ENCODE measurements at places on chromosomes 11 and 22.

GRCh38 chr22:42805016-42805997, 51.8 kb downstream of the ARFGAP3 start:
- DNase-seq, result no peak

DNA sequence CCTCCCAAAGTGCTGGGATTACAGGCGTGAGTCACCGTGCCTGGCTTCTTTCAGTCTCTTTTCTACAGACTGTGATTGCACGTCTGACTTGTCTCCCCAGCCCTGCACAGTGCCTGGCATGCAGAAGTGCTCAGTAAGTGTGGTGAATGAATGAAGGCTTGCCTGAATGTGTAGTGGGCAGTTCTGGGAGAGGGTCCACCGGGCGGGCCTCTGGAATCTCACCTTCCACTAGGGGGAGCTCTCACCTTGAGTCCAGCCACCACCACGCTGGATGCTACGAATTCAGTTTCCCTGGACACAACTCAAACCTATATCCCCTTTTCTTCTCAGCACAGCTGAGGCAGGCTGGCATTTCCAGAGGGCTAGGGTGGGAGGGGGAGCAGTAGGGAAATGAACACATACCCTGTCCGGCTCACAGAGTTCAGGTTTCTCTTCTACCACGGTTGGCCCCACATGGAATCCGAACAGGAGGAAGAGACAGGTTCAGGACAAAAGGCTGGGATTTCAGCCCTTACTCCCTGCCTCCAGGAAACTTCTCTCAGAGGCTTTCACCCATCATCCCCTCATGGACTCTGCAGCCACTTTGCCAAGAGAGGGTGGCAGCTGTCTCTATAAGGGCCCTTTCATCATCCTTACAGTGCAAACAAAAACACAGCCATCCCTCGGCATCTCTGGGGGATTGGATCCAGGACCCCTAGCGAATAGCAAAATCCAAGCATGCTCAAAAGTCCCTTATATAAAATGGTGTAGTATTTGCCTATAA, 86.8 kb downstream of the NECTIN1 start:
- DNase-seq, result no peak

- DNase-seq, result no peak
These were observed 110.8 kb downstream of the MTNR1B start for GRCh38 chr11:93080146-93080759.

- DNase-seq, result no peak
These were observed 2.7 kb downstream of the FAT3 start for GRCh38 chr11:92227230-92227814.

GRCh38 chr22:17479135-17479534, 84.2 kb upstream of the SLC25A18 start:
- DNase-seq, result no peak

DNA sequence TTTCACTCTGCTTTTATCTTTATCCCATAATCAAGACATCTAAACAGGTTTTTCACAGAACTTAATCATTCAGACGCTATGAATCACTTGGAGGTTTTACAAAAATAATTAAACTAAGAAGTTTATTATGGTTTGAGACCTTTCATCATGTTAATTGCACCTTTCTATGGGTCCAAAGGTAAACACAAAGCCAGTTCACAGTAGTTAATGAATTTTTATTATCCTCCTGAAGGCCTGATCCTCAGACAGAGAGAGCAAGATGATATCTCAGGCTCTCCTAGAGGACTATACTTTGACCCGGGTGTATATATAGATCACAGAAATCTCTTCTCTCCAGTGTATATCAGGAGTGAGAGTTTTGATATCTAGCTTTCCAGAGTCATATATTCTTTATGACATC, 1044.3 kb upstream of the RAG2 start:
- DNase-seq, result no peak

GRCh38 chr22:47188261-47189055, 426.0 kb downstream of the TBC1D22A start:
- DNase-seq, result no peak

DNA sequence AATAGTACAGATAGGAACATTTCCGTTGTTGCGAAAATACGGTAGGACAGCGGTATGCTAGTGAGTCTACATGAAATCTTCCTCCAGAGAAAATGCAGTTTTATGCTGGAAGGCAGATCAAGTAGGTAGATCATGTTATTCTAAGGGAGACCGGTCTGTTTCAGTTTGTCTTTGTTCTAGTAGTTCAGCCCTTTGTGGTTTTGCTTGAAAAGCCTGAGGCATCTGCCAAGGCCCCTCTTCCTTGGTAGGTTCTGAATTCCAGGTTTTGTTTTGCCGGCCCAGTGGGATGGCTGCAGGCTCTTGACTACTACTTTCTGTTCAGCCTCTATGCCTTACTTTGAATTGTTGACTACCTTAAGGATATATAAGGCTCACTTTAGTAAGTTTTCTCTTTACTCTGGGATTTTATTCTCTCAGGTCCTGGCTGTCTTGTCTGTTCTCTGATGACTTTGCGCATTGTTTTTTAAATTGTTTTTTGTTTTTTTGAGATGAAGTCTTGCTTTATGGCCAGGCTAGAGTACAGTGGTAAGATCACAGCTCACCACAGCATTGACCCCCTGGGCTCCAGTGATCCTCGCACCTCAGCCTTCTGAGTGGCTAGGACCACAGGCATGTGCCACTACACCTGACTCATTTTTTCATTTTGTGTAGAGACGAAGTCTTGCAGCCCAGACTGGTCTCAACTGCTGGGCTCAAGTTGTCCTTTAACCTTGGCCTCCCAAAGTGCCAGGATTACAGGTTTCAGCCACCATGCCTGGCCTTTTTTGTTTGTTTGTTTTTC, 53.7 kb downstream of the HIPK3 start:
- no peak for DNase-seq

DNA sequence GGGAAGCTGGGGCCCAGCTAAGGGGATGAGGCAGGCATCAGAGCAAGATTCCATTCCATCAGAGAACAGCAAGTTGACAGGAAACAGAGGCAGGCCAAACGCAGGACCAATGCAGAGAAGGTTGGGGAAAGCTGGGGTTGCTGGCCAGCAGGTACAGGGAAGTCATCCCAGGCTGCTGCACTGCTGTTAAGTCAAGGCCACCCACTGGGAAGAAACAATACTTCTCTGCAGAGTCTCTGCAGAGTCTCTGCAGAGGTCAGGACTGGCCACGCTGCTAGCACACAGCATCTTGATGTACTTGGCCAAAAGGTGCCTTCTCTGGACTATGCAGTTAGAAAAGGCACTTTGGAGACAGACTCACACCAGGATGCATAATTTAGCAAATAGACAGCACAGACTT, 68.5 kb upstream of the CSNK2A3 start:
- DNase-seq, result no peak

DNA sequence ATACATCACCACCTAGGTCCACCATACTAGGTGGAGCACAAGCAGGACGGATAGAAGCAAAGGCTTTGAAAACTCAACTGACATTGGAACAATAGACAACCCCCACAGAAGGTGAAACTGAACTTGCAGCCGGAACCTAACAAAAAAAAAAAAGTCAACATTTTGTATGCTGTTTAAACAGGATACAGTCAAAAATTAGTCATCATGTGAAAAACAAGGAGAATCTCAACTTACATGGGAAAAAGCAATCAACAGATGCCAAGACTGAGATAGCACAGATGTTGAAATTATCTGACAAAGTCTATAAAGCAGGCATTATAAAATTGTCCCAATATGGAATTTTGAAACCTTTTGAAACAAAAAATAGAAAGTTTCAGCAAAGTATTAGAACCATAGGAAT, 123.8 kb downstream of the RAB38 start:
- no peak for DNase-seq

DNA sequence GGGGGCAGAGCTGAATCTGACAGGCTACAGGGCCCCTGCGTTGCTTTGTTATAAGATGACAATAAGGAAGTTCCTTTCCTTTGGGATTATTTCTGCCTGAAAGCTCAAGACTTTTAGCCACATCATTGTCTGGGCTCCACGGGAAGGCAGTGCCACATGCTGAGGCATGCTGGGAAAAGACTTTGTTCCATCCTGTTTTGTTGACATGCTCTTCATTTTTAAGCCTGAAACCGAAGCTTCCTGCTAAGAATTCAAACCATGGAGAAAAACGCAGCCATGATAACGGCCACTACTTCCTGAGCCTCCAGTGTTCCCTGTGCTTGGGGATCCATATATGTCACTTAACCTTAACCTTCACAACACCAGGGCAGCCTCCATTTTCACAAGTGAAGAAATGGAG, 5.5 kb upstream of the TCF20 start:
- DNase-seq, result no peak

- no peak for DNase-seq
These were observed 1232.8 kb downstream of the TBC1D22A start for GRCh38 chr22:47995264-47995627.

GRCh38 chr22:23233752-23234408, 53.6 kb downstream of the BCR start:
- DNase-seq, result no peak

DNA sequence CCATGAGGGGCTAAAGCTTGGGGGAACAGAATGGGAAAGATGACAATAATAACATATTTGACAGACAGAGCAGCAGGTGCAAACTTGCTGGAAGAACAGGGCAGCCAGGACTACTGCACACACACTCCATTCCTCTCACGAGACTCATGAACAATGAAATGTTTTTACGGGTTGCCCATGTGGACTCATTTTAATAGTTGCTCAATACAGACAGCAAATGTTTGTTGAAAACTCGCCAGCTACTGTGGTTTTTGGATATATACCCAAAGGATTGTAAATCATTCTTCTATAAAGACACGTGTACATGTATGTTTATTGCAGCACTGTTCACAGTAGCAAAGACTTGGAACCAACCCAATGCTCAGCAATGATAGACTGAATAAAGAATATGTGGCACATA, 10.3 kb downstream of the SYT13 start:
- DNase-seq, result no peak

GRCh38 chr22:44640618-44641155, 61.3 kb upstream of the PRR5 start:
- no peak for DNase-seq

DNA sequence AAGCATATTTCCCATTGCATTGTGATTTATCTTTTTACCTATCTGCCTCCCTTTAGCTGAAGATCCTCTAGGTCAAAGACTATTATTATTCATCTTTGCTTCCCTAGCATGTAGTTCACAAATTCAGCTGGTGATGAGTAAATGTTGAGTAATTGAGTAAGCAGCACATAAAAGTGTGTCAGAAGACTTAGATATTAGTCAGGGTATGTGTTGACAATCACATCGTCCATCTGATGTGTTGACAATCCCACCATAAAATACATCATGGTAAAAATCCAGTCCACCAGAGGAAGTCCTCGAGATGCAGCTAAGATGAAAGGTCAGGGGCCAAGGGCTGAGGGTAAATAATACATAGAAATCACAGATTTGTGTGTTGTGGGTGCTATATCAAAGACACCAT, 22.9 kb upstream of the ABTB2 start:
- no peak for DNase-seq

GRCh38 chr11:92789761-92790160, 179.7 kb upstream of the MTNR1B start:
- no peak for DNase-seq

- no peak for DNase-seq
These were observed 61.0 kb upstream of the NAV2 start for GRCh38 chr11:19651653-19652052.

GRCh38 chr22:43342347-43343261, 568 bp downstream of the SCUBE1 start:
- DNase-seq, result no peak

DNA sequence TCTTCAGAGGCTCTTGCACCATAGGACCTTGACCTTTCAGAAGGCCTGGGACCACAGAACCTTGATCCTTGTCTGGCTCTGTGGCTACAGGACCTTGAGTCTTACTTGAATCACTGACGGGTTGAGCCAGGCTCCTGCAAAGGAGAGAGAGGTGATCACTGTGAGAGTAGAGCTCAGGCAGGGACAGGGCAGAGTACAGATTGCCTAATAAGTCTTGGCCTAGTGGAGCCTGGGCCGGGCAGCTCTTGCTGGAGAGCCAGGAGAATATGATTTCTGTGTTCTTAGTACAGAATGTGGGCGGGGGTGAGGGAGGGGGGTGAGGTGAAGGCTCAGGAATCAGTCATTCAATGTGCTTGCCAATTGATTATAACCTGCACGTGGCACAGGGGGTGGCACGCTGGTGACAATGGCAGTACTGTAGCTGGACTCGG, 26.0 kb downstream of the SERPINH1 start:
- DNase-seq, result no peak

GRCh38 chr11:66318600-66318970, 1.7 kb upstream of the CD248 start:
- no peak for DNase-seq

GRCh38 chr11:117878314-117878938, 2.0 kb upstream of the FXYD6 start:
- no peak for DNase-seq

DNA sequence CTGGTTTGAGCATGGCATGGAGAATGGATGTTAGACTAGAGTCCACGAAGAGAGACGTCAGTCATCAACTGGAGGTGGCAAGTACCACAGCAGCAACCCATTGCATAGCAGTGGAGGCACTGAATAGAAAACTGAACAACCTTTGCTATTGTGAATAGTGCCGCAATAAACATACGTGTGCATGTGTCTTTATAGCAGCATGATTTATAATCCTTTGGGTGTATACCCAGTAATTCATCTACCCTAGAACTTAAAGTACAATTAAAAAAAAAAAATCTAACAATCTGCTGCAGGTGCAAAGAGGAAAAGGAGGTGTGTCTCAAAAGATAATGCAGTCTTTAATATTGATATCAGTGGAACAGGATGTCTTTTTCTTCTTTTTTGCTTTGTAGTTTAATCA, 443.4 kb upstream of the ISX start:
- no peak for DNase-seq

DNA sequence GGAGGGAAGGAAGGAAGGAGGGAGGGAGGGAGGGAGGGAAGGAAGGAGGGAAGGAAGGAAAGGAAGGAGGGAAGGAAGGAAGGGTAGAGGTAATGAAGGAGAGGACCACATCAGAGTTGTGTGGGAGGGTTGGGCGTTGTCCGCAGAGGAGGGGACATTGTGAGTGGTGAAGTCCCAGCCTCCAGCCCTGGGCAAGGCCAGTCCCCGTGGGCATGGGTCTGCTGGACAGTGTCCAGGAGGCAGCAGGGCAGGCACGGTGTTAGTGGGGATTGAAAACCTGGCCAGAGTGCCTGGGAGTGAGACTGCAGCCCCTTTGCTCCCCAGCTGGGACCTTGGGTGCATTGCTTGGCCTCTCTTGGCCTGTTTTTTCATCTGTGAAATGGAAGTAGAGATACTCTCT, 1462.3 kb downstream of the BRD1 start:
- DNase-seq, result no peak

GRCh38 chr11:128848815-128849455, 18.2 kb downstream of the KCNJ1 start:
- DNase-seq, result peak; percentile 47

DNA sequence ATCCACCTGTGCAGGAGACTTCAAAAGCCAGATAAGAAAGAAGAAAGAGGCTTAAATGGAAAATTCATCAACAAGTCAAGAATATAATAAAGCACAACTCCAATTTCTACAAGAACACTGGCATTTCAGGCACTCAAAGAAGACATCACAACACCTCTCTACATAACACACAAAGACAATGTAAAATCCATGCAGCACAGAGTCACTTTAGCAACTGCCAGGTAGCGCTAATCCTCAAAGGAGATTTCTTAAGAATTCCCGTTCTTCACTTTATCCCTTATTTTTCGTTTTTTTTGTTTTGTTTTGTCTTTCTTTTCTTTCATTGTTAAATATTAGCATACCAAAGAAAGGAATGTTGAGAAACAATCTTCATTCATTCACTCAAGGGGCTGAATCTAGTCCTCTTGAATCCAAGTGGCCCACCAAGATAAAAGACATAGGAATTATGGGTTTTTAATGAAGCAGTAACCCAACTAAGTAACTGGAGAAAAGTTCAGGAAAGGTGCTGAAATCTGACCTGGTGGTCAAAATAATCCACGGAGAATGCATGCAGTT, 95.0 kb downstream of the CADM1 start:
- no peak for DNase-seq
